ENCODE measurements at places on chromosomes 3 and 15.

- no peak for DNase-seq
Observed at GRCh38 chr15:77527164-77527778, 105.4 kb downstream of the LINGO1 start.

GRCh38 chr3:153290268-153291015 is 128.4 kb downstream of the RAP2B start:
- DNase-seq = no peak

DNA sequence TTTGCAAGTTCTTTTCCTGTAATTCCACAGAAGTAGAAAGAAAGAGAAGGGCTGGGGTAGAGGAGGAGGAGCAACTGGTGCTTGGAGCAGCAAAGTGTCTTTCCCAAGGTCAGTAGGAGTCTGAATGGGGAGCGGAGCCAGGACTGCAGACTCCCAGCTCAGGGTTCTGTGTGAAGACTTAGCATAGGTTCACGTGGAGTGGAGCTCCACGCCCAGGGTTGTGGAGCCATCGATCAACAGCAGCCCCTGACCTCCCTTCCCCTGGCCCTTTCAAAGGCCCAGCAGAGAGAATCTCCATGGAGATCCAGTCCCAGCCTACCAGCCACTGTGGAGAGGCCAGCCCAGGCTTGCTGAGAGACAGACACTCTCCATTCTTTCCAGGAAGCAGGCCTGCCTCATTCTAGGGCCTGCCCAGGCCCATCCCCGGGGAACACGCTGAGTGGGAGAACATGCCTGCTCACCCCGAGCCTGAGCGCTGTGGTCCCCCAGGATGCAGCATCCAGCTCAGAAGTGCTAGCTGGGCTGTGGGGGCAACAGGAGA is 62.1 kb downstream of the CORO2B start:
- DNase-seq = no peak

GRCh38 chr3:52856666-52857065 is 21.8 kb upstream of the MUSTN1 start:
- DNase-seq = no peak

DNA sequence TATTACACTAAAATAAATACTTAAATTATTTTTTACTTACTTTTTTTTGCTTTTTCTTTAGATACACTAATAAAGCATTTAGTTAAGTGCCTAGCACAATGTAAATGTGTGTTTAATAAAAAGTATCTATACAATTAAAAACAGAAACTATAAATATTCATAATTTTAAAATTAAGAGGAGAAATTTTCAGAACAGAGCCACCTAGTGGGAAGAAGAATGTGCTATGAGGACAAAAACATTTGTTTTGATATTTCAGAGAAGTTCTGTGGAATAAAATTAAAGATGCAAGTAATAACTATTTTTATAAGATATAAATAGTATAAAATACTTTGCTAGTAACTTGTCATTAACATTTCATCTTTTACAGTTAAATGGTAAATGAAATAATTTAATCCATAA is 33.6 kb upstream of the PLSCR5 start:
- DNase-seq = no peak

GRCh38 chr3:100399341-100400071 is 1.4 kb downstream of the TOMM70 start:
- no peak for DNase-seq

GRCh38 chr3:155753038-155753639 is 8.3 kb upstream of the PLCH1 start:
- DNase-seq = no peak

- no peak for DNase-seq
Observed at GRCh38 chr3:172511783-172512762, 11.2 kb downstream of the TNFSF10 start.

DNA sequence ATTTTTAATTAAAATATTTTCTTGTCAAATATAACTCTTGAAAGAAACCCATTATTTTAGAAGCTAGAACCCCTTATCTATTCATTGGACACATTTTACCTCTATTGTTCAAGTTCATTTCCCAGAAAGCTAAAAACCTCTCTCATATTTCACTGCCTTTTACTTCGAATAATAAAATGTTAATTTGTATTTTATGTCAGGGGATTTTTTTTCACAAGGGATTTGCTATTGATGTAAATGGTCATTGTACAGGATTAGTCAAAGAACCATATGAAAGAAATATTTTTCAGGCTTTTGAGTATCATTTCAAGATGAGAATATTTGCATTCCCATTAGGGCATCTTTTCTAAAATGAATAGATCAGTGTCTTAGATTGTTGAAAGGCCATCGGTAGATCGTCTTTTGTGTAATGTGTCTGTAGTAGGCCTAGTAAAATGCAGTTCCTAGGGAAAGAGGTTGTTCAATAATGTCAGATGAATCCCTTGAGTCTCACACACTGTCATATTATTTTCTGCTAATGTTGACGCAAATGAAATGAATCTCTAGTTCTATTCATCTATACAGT is 114.5 kb downstream of the ROBO1 start:
- no peak for DNase-seq

GRCh38 chr3:47578691-47579632 is at the start of gene CSPG5:
Gene CSPG5 (minus strand): TSS chr3:47578865. CDS start chr3:47578693, 172 bp downstream.
- DNase-seq = no peak

GRCh38 chr3:192467230-192468140 is 259.9 kb downstream of the FGF12 start:
- DNase-seq = no peak

DNA sequence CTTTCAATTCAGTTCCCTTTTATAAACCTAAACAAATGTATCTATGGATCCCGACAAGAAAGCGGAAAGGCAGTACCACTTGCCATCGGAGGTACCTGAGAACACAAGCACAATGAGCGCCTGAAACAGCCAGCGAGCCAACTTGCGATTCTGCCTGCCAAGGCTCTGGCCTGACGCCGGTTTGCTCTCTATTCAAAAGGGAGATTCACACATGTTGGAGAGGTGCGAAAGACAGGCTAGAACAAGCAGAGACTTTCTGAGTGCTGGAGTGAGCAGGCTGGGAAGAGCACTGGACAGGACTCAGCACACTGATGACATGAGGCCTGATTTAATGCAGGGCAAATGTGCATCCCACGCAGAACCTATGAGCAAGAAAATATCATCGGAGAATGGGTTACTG is 17.7 kb upstream of the PRR23E start:
- DNase-seq = no peak

DNA sequence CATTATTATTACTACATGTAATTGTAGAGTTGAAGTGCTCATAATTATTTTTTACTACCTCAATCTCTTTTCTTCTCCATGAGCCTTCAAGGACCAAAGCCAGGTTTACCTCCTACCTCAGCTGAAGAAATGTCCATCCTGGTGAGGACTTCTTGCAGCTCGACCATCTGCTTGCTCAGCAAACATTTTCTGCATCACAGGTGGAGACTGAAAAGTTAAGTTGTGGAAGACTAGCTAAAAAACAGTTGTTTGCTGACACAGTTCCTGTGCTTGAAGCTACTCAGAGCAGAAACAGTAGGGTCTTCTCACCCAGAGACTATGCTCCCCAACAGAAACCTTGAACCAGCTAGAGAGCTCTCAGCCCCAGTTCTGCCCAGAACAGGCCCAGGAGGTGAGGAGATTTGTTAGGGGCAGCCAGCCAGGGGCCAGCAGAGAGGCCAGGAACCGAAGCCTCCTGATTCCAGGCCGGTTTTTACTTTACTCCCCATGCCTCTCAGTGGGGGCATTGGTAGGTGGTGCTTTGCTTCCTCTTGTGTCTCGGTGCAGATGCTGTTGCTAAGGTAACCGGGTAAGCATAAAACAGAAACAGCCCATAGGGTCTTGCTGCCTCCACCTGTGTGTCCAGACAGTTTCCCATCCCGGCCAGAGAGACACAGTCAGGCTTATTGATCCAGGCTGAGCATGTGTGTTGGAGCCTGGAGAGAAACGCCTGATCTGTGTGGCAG is 54.9 kb downstream of the CCNL1 start:
- no peak for DNase-seq
